ENCODE measurements at places on chromosomes 4 and X.

DNA sequence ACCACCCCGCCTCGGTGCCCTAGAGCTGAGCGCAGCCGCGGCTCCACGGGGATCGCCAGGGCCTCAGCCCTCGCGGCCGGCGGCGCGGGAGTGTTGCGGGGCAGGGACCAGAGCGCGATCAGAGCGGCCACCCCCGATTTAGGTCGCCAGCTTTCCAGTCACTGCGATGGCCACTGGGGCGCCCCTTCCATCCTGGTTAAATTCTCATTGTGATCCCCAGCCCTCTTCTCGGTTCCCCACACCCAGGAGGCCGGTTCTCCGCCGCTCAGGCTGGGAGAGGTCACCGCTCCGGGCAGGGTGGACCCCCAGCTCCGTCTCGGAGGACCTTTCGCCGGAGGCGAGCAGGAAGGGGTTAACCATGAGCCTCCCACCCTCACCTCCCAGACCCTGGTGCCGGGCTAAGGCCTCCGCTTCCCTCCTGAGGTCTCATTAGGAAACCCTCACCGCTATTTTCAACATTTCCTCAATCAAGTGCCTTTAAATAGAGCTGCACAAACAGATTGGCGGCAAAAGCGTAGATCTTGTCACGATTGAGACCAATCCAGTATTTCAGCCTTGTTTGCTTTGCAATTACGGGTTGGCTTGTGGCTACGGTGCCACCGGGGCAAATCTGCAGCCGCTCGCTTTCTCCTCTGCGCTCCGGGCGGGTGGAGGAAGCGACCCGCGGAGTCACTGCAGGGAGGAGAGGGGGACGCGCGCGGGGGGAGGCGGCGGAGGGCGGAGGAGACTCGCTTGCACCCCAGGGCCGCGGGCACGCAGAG is 8.3 kb upstream of the HAND2 start:
- DNase-seq = no peak

- DNase-seq = peak; percentile 74
Measured at GRCh38 chrX:1249101-1249887, 19.3 kb upstream of the CSF2RA start.

DNA sequence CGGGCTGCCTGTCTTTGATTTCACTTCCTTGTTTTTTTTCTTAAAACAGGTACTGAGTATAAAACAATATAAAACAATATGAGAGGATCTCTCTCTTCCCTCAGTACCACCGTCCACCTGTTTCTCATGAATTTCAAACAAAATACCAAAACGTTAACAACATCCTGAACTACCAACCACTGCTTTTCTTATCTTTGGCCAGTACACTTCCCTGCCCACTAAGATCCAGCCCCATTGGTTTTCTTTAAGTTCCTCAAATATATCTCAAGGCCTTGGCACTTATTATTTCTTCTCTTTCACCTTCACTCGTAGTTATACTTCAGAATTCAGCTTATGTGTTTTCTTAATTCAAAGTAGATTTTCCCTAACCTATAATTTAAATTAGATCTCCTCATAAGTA is 370.2 kb upstream of the GRIA3 start:
- no peak for DNase-seq

DNA sequence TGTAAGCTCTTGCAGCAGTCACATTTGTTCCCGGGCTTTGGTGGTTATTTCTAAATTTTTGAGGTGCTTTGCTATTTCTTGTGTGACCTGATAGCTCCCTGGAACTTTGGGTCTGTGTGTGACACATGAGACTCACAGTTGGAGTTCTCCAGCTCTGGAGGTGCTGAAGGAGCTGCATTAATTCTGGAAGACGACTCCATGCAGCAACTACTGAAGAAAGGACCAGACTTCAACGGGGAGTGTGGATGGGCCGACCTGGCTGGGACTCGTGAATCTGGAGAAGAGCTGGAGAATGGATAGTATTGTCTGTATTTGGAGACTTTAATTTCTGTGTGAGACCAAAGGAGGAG is 1.5 kb downstream of the MRFAP1 start:
- DNase-seq = no peak

DNA sequence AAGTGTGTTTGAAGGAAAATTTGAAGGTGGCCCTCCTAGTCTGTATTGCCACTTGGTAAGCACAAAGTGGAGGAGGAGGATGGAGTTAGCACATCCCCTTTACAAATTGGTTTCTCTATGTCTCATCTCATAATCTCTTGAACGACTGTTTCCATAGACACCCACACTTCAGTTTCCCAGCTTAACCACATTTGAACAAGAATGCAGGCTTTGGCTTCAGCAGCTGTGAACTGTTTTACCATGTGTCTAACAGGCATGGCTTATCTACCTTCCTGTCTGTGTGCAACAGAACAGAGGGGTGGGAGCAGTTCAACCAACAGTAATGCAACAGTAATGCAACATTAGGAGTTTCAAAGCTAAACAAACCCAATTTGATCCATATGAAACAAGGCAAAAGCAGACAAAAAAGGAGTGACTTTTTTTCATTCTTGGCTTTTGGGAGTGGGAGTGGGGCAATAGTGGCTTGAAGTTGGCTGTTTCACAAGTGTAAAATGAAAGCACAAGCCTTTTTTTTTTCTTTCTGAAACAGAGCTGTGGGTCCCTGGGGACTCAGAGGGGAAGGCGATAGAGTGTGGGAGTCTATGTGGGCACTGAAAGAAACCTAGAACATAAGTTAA is 108.0 kb downstream of the ITM2A start:
- DNase-seq = peak; percentile 88

DNA sequence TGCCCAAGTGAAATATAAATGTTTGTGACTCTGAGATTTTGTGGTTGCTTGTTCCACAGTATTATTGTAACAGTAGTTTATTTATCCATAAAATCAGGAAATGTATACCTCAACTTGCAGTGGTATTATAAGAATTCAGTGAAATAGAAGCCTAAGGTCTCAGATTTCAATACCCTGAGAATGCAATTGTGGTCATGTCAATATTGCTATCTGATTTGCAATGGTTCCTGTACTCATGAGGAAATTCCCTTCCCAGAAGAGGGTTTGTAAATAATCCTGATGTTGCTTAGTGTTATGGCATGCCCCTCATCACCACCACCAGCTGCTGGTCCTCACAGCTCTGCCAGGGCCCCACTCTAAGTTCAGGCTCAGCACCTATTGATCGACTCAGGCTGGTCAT is 67.8 kb downstream of the SLC34A2 start:
- DNase-seq = no peak

- peak; percentile 3 for DNase-seq
Measured at GRCh38 chr4:154559494-154560418, 3.1 kb upstream of the FGB start.

DNA sequence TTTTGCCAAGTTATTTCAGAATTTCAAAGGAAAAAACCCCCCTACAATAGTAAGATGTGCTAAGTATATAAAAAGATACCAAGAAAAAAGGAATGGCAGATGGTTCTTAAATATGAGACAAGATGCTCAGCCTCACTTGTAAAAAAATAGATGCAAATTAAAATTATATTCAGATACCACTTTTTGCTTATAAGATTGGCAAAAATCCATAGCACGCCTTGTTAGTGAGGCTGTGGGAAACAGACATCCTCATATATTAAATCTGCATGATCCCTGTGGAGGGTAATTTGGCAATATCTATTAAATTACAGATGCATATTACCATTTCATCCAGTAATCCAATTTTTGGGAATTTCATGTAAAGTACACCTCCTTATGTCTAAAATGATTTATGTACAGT is 62.5 kb upstream of the PDHA1 start:
- no peak for DNase-seq

DNA sequence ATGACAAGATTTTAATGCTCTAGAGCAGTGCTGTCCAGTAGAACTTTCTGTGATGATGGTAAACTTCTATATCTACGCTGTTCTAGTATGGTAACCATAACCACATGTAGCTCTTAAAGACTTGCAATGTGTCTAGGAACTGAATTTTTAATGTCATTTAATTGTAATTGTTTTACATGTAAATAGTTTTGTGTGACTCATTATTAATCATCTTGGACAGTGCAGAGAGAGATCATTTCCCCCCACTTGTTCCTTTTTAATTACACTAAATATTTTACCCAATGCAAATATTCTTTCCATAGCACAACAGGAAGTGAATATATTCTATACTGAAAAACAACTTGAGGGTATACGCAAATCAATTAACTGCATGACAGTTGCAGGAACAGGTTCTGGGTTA is 5.8 kb downstream of the ATG4A start:
- no peak for DNase-seq

DNA sequence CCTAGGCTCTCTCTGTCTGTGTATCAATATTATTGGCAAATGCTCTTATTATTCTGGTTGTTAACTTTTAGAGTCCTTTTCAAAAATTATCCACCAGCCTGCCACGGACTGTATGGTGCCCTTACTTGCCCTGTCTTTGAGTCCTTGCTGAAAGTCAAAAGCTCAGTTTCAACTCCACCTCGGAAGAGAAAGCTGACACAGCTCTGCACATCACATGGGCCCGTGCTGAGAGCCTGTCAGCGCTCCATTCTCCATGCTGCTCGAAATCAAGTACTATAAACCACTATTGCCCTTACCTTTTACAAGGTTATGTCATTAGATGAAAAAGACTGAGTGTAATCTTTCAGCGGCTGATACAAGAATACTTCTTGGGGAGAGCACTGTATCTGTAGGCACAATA is 141.0 kb downstream of the CORIN start:
- no peak for DNase-seq

GRCh38 chrX:123742440-123742839 is 9.6 kb upstream of the THOC2 start:
- DNase-seq = no peak

DNA sequence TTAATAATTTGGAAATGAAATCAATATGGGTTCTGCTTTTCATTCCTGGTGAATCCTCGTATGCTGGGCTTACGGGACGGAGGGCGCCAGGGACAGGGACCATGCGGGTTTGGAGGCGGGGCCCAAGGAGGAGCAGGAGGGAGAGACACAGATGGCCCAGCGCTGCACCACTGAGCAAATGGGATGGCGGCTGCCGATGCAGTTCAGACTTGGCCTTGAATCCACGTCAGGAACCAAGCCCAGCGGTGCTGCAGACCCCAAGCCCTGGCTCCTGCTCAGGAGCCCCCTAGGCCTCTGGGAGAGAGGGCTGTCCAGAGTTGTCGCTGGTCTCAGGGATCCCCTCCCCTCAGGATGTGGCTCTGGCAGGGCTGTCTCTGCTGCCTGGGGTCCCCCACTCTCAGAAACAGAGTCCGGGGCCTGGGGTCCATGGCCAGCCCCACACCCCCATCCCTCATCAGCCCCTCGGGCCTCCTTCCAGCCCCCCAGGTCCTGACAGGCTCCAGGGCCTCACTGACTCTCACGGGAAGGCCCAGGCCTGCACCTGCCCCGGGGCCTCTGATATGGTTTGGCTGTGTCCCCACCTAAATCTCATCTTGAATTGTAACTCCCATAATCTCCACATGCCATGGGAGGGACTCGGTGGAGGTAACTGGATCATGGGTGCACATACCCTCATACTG is 75.2 kb downstream of the FAM53A start:
- DNase-seq = no peak

DNA sequence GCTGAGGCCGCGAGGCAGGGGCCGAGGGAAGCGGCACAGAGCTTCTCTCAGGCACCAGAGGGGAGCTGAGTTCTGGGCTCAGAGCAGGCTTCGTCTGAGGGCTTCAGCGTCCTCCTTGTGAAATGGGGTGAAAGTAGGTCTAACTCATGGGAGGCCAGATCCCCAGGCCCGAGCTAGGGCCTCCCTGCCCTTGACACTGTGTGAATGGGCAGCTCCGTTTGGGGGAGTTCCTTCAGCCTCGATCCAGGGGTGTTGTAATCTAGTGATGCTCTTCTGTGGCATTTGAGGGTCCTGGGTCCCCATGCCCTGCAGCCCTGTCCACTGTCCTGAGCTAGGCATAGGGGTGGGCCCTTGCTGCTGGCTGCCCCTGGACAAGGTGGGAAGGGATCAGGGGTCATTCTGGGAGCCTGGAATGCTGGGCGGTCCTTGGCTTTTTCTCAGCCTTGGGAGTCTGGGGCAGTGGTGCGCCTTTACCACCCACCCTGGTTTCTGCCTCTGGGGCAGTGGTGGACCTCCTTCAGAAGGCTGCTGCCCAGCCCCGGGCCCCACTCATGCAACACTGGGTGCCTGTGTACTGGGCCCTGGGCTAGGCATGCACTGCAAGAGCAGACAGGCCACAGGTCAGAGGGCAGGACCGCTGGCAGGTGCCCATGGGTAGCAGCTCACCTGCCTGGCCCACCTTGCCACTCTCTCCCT is 4.1 kb downstream of the SH3BP2 start:
- no peak for DNase-seq

- peak; percentile 44 for DNase-seq
Measured at GRCh38 chrX:68462653-68463052, 29.4 kb upstream of the OPHN1 start.

DNA sequence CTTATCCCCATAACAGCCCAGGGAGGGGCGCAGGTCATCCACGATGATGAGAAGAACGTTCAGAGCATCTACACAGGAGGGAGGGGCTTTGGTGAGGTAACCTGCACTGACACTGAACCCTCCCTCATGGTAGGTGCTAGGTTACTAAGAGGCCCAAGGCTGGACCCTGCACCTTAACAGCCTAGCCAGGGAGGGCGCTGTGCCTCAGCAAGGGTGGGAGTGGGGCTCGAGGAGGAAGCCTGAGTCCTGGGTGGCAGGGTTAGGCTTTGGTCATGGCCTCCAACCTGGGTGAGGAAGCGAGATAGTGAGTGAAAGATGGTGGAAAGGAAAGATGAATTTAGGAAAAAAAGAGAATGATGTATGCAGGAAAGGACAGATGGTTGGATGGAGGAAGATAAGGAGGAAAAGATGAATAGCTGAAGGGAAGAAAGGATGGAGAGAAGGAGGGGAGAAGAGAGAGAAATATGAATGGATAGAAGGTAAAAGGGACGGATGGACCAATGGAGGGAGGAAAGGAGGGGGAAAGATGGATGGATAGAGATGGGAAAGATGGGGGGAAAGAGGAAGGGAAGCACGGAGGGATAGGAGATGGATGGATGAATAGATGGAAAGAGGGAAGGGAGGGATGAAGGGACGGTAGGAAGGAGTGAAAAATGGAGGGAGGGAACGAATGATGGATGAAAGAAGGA is 736 bp downstream of the IDS start:
- peak; percentile 82 for DNase-seq

GRCh38 chr4:137378821-137379220 is 153.5 kb downstream of the PCDH18 start:
- no peak for DNase-seq

DNA sequence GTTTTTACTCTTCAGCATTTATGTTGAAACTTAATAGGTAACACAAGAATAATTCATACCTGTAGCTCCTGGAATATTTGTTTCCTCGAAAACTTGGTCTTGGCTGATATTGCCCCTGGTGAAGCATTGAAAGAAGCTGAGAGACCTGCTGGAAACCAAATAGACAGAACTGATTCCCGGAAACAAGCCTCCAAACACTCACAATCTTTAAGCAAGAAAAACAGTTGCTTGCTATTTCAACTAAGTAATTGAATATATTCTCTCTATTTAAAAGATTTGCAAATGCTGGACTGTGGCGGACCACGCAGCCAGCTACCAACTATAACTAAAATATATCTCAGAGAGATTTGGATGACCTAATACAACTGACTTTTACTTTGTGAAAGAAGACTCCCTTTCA is 3.6 kb downstream of the PCDH18 start:
- DNase-seq = no peak

- no peak for DNase-seq
Measured at GRCh38 chr4:134201216-134202161, at the start of gene PABPC4L. Gene PABPC4L (minus strand): TSS chr4:134201789. CDS start chr4:134201019, 770 bp downstream.
